ENCODE measurements at places on chromosomes 7 and 10.

GRCh38 chr10:43863270-43863669 lies 214.6 kb upstream of the ZNF32 start:
- peak; percentile 30 for DNase-seq

- DNase-seq: no peak
Observed at GRCh38 chr10:92562424-92562823, 11.5 kb downstream of the IDE start.

DNA sequence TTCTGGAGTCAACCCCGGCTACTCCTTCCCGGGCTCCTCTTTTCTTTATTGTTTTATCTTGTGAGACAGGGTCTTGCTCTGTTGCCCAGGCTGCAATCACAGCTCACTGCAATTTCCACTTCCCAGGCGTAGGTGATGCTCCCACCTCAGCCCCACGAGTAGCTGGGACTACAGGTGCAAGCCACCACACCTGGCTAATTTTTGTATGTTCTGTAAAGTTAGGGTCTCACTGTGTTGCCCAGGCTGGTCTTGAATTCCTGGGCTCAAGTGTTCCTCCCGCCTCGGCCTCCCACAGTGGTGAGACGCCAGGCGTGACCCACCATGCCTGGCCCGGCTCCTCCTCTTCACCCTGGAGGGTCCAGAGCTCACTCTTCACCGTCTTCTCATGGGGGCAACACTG lies 15.3 kb upstream of the PDGFA start:
- no peak for DNase-seq

- DNase-seq: peak; percentile 67
Observed at GRCh38 chr10:114638821-114639625, 19.1 kb downstream of the ABLIM1 start.

GRCh38 chr10:86300931-86301830 lies 65.4 kb downstream of the GRID1 start:
- no peak for DNase-seq

GRCh38 chr7:88586890-88587289 lies 172.6 kb upstream of the ZNF804B start:
- DNase-seq: no peak

DNA sequence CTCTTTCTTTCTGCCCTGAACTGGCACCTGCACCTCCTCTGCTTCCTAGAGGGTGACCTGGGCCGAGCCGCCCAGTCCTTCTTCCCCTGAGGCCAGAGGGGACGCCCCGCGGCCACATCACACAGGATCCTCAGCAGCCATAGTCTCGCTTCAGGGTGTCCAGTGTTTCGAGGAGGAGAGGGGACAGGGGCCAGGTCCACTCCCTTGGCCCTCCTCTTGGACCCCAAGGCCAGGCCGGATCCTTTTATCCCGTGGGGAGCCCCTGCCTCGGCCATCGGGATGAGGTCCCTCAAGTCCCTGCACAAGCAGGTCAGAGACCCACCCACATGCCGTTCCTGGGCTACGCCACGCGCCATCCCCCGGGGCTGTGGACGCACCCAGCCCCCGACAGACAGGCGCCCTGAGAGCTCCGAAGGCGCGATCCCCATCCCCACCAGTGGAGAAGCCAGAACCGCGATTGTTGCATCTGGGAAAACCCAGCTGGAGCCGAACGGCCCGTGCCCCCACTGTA lies 3.6 kb downstream of the BHLHA15 start:
- DNase-seq: no peak

- no peak for DNase-seq
Observed at GRCh38 chr7:38142736-38143135, 35.3 kb upstream of the STARD3NL start.

GRCh38 chr10:81724431-81724830 lies 150.6 kb upstream of the NRG3 start:
- no peak for DNase-seq

DNA sequence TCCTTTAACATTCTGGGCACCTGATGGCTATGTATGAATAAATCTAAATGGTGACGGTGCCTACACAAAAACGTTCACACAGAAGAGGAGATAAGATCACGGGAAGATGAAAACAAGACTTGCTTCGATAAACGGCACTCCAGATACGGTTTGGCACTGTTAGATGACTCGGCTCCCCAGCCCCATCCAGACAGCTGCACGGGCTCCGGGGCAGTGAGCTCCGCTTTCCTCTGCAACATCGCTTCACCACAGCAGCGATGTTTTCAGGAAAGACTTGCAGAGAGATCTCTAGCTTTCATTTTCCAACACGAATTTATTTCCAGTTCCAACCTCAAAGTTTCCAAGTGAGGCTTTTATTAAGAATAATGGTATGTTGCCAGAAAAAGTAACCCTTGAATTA lies 132.1 kb downstream of the KLF6 start:
- DNase-seq: no peak

DNA sequence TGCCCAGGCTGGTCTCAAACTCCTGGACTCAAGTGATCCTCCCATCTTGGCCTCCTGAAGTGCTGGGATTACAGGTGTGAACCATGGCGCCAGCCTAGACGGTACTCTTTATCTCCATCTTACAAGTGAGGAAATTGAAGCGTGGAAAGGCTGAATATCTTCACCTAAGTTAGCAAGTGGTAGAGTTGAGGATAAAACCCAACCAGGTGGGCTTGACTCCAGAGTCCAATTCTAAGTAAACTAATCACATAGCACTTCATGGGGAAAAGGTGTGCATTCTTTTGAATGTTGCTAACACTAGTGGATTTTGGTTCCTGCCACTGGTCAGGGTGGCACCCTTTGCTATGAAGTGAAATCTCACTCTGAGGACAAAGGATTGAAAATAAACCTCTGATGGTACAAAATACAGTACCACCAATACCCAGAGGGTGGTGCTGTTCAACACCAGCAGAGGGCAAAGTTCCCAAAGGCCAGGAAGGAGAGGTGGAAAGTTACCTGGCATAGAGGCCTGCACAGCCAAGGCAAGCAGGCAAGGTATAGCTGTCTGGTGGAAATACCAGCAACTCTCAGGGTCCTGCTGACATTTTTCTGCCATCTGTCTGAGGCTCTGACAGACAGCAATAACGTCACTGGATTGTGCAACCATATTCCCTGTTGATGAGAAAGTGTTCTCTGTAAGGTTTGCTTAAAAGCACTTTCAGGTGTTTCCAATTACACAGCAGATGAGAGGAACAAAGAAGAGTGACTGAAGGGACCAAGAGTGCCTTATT lies 17.6 kb downstream of the ZDHHC16 start:
- DNase-seq: no peak

DNA sequence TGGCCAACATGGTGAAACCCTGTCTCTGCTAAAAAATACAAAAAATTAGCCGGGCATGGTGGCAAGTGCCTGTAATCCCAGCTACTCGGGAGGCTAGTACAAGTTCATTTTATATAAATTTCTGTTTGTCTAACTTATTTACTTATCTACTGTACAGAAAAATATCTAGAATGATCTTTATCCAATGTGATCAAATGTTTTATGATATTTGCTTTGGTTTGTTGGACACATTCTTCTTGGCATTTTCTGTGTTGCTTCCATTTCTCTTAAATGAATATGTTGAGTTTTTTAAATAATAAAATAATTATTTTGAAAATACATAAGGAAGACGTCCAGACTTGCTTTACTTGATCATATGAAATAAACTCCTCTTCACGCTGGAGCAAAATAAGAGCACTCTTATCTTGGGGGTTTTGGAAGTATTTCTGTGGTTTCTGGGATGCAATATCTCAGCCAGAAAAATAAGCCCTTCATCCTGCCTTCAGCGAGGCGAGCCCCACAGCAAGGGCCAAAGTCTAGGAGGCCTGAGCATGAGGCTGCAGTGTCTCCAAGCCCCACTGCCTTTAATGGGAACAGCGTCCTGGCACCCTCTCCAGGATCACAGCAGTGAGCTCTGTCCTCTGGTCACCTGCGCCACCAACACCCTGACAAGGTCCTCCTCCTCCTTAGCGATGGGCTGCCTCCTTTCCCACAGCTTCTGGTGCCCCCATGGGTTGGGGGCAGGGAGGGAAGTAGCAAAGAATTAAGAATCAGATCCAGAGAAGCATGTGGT lies 480.2 kb downstream of the KCNMA1 start:
- DNase-seq: no peak

DNA sequence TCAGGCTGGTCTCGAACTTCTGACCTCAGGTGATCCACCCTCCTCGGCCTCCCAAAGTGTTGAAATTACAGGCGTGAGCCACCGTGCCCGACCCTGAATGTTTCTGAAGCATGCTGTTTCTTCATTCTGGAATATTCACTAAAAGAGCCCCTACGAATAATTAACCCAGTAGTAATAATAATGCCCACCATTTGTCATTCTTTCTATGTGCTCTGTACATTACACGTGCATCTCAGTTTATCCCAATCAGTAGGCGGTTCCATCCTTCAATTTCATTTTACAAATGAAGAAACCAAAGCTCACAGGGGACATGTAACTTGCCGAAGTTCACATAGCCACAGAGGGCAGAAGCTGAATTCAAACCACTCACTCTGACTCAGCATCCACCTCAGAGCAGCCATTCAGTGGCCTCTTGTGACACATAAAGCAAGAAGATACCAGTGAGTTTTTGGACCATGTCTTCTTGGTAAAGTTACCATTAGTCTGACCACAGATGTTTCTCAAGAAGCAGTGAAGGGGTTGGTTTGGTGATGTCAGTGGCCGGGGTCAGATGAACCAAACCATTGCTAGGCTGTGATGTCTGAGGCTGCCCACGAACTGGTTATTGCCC lies 71.9 kb upstream of the DUSP5 start:
- no peak for DNase-seq

- DNase-seq: no peak
Observed at GRCh38 chr10:21488957-21489446, 36.5 kb downstream of the SKIDA1 start.

DNA sequence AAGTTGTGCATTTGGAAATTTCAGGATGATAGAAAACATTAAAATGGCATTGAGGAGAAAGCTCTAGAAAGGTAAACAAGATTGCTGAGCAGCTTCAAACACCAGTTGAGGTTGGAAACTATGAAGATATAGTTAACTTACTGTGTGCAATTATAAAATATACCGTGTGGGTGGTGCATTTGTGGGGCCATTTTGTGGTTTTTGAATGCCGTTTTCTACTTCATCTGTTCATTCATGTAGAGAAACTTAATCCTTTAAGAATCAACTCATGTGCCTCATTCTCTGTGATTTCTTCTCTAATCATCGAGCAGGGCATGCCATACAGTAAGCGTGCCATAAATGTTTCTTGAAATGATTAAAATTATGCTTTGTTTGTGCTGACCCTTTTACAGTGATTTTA lies 232.8 kb upstream of the TEX47 start:
- no peak for DNase-seq

GRCh38 chr7:47807126-47807525 lies 141.1 kb downstream of the PKD1L1 start:
- DNase-seq: no peak

GRCh38 chr10:118922226-118922625 lies 107.3 kb upstream of the NANOS1 start:
- no peak for DNase-seq

GRCh38 chr7:38257350-38257677 lies 16.1 kb downstream of the TARP start:
- no peak for DNase-seq

GRCh38 chr10:30386801-30387588 lies 37.9 kb upstream of the MTPAP start:
- DNase-seq: peak; percentile 63

DNA sequence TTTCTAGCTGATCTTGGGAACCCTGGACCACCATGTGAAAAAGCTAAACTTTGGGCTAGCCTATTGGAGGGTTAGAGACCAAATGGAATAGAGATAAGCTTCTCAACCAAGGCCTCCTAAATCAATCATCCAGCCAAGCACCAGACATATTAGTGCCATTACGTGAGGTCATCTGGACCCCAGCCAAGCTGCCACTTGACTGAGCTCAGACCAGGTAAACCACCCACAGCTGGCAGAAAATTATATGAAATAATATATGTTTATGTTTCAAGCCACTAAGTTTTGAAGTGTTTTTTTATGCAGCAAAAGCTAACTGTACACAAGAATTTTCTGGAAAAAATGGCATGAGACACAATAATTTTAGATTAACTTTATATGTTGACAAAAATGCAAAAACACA lies 82.6 kb upstream of the PCGF5 start:
- no peak for DNase-seq

GRCh38 chr10:126045861-126046260 lies 149.5 kb downstream of the FANK1 start:
- no peak for DNase-seq

- DNase-seq: no peak
Observed at GRCh38 chr7:41116817-41117216, 586.1 kb downstream of the INHBA start.

DNA sequence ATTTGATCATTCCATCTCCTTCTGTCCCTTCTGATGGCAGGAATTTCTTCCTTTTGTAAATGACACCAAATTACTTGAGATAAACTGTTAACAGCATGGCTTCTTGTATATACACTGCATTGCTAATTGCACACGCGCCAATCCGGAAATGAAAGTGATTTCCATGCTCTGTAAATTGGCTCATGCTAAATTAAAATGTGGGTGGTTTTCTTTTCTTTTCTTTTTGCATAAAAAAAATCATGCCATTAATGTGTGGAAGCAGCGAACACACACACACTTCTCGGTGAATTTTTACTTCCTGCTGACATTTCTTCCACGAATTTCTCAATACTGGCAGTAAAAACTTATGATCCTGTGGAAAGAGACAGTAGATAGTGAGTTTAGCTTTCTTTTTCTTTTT lies 123.1 kb upstream of the CCDC6 start:
- no peak for DNase-seq

GRCh38 chr10:209357-209756 lies 74.1 kb downstream of the ZMYND11 start:
- no peak for DNase-seq

DNA sequence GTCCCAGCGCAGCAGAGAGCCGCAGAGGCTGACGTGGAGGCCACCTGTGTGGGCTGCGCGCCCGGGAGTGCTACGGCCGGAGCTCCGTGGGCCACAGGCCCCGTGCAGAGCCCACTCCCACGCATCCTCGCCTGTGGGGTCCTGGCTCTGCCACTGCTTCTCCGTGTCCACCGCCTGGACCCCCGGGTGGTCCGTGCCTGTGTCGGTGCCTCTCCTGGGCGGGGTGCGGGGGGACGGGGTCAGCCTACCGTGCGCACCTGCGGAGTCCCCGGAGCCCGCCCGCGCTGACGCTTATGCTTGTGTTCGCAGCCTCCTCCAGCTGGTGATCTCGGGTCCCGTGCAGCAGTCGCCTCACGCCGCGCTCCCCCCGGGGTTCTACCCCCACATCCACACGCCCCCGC lies 7.8 kb upstream of the ZNF853 start:
- peak; percentile 67 for DNase-seq

DNA sequence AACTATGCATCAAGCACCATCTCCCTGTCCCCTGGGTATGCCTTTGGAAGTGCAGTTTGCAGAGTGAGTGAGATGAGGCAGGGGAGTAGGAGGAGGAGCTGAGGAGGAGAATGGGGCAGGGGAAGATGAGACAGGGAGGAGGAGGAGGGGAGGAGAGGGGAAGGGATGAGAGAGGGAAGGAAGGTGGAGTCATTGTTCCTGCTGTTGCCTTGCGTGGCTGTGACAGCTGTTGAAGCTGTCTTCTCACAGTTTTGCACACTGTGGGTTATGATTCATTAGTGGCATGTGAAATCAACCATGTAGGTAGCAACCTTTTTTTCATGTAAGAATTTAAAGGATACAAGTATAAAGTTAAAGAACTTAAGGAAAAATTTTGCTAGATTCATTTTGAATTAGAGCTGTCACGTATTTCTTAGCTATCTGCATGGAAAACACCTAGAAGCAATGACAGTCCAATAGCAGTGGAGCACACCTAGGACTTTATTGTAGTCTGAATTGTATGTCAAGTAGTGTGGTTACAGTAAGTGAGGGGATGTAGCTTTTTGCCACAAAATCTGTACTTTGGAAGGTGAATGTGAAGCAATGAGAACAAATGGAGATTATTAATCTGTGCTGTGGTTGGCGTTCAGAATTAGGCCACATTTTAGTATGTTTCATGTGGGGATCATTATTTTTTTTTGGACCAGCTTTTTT lies 21.7 kb downstream of the CCM2 start:
- no peak for DNase-seq
